ENCODE measurements at places on chromosomes 11 and 22. TPM values are rescaled to one million over a fixed set of nuclear protein-coding genes. Genes with fewer than 3 reads are reported as not detected.
A peak's percentile ranks its signal among the peaks of the same experiment; 100 is the strongest.

GRCh38 chr11:115871161-115871760 is 367.0 kb upstream of the CADM1 start:
- no peak for DNase-seq

DNA sequence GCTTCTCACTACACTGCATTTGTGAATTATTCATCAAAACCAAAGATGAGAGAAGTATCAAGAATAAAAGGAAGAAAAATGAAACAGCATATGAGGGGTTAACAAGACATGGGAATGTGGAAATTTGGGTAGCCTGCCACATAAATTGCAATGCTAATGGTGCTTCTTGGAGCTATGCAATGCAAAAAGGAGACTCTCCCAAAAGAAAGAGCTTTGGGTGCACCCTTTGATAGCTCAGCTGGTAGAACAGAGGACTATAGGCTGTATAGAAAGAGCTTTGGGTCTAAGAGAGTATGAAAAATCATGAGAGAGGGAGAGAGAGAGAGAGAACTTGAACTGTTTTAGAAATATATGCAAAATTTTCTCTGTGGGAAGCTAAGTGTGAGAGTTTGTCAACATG is 26.3 kb downstream of the SPA17 start:
- no peak for DNase-seq

Gene MN1
- 5.1 TPM for polyA plus RNA-seq

GRCh38 chr22:23042179-23042578 is 28.1 kb upstream of the GNAZ start:
- DNase-seq = no peak

Gene TRPM5
- 0.05 TPM for polyA plus RNA-seq

GRCh38 chr11:68843703-68844312 is 2.1 kb upstream of the CPT1A start:
- DNase-seq = no peak

DNA sequence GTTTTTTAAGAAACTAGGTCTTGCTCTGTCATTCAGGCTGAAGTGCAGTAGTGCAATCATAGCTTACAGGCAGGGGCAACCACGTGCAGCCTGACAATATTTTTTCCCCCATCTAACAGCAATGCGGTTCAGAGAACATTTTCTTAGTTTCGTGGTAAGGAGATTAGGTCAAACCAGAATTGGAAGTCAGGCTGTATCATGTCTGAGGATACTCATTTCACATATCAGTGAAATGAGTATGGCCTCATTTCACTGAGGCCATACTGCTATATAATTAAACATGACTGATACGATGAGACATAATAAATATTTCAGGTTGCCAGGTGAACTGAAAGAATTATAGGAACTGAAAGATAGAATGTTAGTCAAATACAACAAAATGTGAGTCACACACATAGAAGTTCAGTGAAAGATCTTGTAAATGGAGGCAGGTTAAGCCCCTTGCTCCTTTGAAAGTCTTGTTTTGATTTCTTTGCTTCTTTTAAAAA is 32.5 kb upstream of the IZUMO1R start:
- no peak for DNase-seq

- peak; percentile 26 for DNase-seq
Observed at GRCh38 chr11:88337987-88338668, 592 bp upstream of the CTSC start.

Gene SVIP
- 6.5 TPM for polyA plus RNA-seq

DNA sequence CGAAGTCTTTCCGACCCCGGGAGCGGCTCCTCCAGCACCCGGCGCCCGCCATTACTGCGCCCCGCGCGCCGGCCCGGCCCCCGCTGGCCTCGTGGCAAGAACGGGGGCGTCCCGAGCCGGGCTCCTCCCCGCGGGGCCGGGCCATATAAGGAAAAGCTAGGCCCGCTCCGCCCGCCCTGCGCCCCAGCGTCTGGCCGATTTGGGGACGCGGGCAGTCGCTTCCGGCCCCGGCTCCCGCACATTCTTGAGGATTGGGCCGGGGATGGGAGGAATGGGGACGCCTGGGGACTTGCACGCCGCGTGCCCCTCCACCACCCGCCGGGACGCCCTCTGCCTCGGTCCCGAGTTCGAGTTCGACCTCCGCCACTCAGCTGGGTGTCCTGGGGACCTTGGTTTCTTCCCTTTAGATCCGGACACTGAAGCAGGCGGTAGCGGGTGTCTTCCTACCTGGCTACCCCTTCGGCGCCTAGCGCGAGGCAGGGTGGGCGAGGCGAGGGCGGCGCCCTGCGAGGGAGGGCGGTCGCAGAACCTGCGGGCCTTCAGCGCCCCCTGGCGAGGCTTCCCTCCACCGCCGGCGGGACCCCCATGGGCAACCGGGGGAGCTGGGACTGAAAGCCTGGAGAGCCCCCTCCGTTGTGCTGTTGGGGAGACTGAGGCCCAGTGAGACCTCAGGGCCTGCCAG is 3.8 kb downstream of the SMTN start:
- DNase-seq = no peak

DNA sequence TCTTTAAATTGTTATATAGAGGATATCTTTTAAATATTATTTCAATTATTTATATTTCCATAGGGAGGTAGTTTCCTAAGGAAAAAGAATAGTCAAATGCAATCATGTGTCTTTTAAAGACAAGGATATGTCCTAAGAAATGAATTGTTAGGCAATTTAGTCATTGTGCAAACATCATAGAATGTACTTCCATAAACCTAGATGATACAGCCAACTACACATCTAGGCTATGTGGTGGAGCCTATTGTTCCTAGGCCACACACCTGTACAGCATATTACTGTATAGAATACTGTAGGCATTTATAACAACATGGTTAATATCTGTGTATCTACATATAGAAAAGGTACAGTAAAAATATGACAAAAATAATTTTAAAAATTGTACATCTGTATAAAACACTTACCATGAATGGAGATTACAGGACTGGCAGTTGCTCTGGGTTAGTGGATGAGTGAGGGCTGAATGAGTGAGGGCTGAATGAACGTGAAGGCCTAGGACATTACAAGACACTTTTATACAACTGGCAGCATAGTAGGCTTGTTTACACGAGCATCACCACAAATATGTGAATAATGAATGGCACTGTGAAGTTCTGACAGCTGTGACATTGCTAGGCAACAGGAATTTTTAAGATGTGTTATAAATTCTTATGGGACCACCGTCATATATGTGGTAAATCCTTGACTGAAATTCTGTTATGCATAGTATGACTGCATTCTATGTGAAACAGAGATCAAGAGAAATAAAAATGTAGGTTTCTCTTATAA is 1879.0 kb upstream of the RAG2 start:
- no peak for DNase-seq

Gene GSTT2B
- 30.4 TPM for polyA plus RNA-seq

- no peak for DNase-seq
Observed at GRCh38 chr22:48919187-48919590, 908.5 kb downstream of the BRD1 start.

GRCh38 chr11:133382131-133382812 is 150.0 kb downstream of the OPCML start:
- no peak for DNase-seq

DNA sequence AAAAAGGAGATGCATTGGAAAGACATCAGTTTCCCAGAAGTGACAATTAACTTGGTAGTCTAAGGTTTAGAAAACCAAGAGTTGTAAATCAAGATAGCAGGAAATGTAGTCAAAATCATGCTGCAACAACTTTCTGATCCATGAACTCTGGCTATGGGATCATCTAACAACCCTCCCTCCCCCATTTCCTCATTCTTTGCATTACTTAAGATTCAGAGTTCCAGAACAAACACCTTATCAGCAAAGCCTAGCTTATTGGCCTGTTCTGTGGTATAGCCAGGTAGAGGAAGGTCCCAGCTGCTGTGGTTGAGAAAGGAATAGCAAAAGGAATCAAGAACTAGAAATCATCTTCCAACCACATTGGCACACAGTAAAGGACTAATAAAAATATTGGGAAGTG is 651.1 kb downstream of the METTL15 start:
- DNase-seq = no peak

DNA sequence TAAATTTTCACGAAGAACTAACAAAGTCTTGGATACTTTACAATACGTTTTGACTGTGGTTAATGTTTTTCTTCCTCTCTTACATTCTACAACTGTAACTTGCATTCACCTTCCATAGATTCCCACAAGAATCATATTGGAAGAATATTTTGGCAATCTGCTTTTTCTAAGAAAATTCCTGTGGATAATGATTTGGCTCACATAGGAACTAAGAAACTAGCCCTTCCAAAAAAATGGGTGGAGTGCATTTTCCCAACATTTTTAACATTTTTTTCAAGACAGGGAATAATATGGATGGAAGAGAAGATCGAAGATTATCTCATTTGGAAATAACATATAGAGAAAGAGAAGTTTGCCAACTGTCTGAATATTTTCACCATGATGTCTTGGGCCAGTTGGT is 256.9 kb upstream of the POU2AF2 start:
- no peak for DNase-seq

DNA sequence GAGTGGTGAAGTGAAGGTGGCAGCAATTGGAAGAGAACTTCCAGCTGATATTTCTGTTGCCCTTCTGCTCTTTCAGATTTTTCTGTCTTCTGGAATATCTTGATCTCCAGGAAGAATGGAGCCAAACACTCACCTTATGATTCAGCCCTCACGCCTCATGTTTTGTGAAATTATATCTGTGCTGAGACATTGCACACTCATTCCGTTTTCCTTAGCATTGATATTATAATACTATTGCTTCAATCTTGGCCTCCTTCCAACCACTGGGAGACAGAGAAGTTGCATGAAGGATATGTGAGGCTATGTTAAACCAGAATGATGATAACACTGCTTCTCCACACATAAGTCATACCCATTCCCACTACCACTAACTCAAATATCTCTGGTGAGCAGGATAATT is 177.9 kb downstream of the ETS1 start:
- no peak for DNase-seq

GRCh38 chr11:72026090-72026489 is 27.4 kb downstream of the IL18BP start:
- no peak for DNase-seq

DNA sequence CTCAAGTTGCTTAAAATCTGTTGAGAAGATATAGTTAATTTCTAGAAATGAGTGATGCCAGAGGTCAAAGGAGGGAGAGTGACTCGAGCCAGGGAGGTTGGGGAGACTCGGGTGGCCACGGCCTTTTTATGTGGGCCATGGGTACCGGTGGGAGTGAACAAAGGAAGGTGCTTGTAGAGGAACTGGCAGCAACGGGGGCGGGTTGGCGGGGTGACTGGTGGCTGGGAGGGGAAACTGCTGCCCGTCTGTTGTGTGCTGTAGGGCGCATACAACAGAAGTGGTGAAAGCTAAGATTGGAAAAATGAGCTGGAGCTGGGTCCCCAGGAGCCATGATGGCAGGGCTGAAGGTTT is 5.4 kb downstream of the DAGLA start:
- no peak for DNase-seq

DNA sequence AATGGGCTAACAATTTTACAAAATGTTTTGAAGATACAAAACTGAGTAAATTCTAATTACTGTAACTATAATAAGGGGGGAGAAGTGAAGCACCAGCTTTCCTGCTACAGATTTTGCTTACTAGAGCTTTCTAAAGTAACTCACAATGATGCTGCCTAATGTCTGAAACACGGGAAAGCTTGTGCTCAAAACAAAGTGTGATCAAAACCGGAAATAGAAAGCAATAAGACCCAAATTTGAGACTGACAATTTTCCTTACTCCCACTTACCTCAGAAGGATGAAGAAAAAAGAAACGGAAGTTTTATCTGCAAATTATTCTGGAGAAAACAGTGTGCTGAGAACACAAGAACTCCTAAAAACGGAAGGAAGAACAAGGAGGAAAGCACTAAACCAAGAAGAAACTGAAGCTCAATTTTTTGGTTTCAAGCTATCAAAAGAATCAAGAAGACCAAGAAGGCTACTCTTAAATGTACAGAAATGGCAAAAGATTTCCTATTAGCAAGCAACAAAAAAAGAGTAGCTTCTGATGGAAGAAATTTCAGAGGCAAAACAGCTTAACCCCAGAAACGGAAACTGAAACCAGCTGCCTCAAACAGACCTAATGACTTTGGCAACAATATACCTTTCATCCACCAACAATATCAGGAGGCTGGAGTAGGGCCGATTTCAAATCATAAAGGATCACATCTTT is 33.4 kb downstream of the AMBRA1 start:
- no peak for DNase-seq

- DNase-seq = no peak
Observed at GRCh38 chr22:24134090-24134846, 47.0 kb upstream of the SUSD2 start.

All from urinary bladder (tissue), 4 donors.